ENCODE measurements at places on chromosomes 1 and 21. TPM values are rescaled to one million over a fixed set of nuclear protein-coding genes. Genes with fewer than 3 reads are reported as not detected.

DNA sequence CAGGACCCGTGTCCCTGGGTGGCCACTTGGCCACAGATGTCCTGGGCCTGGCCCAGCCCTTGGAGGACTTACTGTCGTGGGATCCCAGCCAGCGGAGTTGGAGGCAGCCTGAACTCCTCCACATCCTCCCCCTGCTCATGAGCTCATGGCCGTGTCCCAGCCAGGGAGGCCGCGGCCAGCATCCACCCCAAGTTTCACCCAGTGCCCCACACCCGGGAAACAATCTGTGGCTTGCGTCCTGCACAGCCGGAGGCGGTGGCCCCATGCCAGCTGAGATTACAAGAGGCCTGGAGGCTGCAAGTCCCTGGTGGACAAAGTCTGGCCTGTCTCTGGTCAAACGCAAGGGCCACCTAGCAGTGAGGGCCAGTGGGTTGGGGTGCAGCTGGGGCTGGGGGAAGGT lies 27.5 kb upstream of the TMEM52 start:
- DNase-seq: no peak

DNA sequence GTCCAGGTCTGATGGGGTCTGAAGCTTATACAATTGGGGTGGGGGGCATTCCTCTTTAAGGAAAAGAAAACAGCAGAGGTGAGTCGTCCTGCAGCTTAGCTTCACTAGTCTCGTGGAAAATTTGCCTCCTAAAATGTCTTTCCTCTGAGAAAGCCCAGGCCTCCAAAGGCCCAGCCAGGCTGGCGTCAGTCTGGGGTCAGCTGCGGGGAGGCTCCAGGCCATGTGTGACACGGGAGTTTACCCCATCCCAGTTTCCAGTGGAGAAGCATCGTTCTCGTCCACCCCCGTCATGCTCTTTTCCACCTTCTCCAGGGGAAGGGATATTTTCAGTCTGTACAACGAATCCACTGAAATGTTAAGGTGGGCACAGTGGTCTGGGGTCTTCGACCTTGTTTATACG lies 42.8 kb downstream of the B3GALT5 start:
- DNase-seq: no peak

DNA sequence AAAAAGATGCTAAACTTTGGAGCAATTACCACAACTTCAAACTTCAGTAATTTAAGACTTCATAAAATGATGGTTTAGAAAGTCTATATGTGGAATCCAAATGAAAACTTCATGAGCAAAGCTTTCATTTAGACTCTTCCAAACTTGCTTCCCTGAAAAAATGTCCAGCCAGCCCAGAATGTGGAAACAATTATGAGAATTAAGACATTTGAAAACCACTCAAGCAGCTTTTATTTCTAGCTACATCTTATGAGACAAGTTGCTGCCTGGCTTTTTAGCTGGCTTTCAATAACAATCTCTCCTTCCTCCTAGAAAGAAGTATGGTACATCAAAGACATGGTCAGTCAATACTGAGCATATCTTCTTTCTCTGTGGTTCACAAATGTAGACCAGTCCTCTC lies 21.8 kb downstream of the LPAR3 start:
- no peak for DNase-seq

DNA sequence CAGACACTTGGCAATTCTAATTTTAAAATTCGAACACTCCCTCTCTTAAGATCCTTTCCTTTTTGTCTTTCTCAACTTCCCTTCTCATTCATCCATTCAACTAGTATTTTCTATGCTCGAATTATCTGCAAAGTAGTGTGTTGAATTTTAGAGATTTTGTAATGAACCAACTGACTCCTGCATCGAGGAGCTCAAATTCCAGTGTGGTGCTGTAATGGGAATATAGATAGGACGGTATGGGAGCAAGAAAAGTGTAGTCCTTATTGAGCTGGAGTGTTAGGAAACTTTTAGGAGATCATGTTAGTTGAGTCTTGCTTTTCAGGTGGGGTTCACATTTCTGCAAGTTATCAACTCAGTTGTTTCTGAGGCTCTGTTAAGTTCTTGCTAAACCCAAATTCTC lies 897.5 kb downstream of the TTLL7 start:
- DNase-seq: no peak

GRCh38 chr1:212980123-212980785 lies 29.9 kb downstream of the VASH2 start:
- DNase-seq: no peak

DNA sequence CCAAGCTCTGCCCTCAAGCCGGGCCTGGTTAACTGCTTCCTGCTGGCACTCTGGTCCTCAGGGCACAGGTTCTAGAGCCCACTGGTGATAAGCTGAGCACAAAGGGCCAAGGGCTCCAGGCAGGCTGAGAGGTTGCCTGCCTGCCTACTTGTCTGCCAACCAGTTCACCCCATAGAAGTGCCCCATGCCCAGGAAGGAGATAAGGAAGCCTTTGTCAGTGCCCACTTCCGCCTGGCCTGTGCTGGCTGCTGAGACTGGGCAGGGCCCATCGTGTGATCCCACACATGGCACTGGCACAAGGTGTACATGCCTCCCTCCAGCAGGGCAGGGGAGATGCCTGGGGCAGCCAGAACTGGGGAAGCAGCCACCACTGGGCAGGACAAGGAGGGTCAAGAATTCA lies 24.1 kb downstream of the SLC9A1 start:
- no peak for DNase-seq

GRCh38 chr1:10765734-10766478 lies 30.5 kb downstream of the CASZ1 start:
- no peak for DNase-seq

Gene STUM
- not detected for polyA plus RNA-seq

Gene FAM72C
- polyA plus RNA-seq: 2.4 TPM

Gene GNG4
- 1.6 TPM for polyA plus RNA-seq

Measured in SK-N-SH (cell line).